ENCODE measurements at places on chromosomes 16 and 17.

DNA sequence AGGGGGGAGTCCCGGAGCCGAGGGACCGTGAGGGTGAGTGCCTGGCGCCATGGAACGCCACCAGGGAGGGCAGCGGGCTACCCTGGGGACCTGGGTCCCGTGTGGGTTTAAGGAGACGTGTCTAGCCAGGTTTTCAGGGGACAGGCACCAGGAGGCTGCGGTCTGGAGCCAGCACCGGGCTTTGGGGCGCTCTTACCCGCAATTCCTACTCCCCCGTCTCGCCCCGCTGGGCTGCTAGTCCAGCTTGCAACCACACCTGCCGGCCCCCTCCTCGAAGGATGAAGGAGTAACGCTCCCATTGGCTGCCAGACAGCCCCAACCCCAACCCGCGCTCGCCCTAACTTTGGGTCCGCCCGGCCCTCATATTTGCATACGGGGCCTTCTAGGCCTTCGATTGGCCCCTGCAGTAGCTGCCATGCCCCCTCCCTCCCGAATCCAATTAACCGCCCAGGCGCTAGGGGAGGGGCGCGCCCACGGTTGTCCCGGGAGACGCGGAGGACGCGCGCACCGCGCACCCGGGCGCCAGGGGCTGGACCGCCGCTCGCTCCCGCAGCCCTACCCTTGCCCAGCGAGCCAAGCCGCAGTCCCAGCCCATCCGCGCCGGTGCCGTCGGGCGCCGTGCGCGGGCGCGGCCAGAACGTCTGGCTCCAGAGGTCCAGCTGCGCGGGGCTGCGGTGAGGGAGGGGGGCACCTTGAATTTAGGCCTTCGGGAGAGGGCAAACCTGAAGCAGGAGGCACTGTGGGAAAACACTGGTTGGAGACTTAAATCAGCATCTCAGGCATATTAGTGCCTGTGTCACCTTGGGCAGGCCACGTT is at the start of gene TTLL6:
TTLL6 (minus strand) TSS at position 456 of the 817 bp plus-strand sequence; CDS start at position 299, 157 bp downstream.
- peak; percentile 72 for DNase-seq

GRCh38 chr16:11201498-11202259 is 54.3 kb downstream of the SOCS1 start:
- no peak for DNase-seq

DNA sequence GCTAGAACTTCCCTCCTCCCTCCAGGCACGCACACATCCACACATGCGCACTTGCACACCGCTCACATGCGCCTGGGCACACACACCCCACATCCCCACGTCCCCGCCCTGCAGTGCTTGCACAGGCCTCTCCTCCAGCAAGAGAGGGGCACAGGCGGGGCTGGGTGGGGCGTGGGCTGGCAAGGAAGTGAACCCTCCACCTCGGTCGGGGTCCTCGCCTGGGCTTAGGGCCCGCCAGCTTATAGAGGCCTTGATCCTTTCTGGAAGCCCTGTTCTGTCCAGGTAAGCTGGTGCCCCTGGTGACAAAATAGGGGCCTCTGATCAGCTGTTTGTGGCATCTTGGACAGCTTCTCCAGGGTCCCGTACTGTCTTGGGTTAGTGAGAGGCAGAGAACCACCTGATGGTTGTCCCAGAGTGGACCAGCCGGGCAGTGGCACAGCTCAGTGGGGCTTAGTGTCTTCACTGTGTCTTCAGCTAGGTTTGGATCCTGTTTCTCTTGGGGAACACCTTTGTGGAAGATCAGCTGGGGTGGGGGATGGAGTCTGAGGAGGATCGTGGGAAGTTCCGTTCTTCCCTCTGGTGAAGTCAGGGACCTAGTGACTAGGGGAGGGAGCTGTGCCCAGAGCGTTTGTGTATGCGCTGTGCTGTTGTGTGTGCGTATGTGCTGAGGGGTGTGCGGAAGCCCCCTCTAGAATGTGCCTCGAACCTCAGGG is 12.1 kb downstream of the TBX4 start:
- no peak for DNase-seq

DNA sequence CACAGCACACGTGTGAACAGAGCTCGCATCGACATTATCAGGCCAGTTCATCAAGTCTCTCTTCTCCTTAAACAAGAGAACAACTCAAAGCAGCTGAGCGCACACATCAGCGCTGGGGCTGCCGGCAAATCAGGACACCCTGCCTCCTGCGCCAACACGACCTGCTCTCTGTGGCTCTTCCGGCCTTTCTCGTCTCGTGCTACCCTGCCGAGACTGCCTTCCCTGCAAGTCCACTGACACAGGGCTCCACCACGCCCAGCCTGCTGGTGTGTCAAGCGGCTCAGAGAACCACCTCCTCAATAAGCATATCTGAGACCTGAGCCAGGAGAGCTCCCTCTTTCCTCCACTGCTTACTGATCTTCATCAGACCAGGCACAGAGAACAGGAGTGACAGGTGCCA is 96.9 kb downstream of the ZNF778 start:
- DNase-seq: peak; percentile 60

DNA sequence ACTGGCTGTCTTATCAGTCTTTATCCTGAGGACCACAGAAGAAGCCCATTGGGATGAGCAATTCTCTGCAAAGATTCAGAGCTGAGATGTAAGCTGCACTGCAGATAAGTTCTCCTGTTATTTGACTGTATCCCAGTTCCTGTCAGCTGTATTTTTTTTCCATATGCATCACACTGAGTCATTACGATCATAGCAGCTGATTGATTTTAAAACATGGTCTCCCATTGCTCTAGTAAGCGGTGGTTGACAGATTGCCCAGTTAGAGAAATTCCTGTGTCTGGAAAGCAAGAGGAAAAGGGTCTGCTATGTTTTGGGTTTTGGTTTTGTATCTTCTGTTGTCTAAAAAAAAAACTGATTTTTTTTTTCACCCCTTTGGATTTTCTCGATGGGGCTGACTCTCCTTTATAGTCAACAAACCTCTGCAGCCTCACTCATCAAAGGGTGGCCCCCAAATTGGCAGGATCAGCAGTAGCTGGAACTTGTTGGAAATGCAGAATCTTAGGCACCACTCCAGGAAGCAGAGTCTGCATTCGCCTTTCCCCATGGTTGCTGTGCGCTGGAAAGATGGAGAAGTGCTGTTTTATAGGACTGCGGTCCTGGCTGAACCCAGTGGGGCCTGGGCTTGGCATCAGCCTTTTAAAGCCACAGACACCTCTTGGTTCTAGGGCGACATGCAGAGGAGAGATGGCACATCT is 220.1 kb upstream of the MPHOSPH6 start:
- no peak for DNase-seq

- DNase-seq: no peak
Observed at GRCh38 chr16:88772871-88773811, 11.9 kb downstream of the PIEZO1 start.

- DNase-seq: no peak
Observed at GRCh38 chr17:13967416-13967815, 101.9 kb upstream of the COX10 start.

- peak; percentile 9 for DNase-seq
Observed at GRCh38 chr17:39461926-39462569, 762 bp downstream of the CDK12 start.

DNA sequence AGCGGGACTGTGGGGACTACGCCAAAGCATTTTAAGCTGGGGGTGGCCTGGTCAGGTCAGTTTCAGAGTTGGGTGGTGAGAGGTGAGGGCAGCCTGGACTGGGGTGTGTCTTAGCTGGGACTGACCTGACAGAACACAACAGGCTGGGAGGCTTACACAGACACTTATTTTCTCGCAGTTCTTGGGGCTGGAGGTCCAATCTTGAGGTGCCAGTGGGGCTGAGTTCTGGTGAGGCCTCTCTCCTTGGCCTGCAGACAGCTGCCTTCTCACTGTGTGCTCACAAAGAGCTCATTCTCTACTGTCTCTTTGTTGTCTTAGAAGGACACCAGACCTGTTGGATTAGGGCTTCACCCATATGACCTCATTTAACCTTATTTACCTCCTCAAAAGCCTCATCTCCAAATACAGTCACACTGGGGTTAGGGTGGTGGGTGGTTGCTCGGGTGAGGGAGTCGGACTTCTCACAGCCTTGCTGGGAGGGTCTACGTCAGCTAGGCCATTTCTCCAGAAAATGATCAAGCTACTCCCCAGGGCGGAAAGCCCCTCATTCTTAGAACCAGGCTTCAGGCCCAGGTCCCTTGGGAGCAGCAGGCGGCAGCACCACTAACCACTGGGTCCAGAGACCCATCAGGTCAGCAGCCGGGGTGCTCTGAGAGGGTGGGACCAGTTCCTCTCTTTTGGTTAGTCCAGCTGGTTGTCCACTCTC is 149.3 kb downstream of the RAB11FIP4 start:
- DNase-seq: no peak

GRCh38 chr16:63385714-63386432 is 1349.6 kb upstream of the CDH8 start:
- no peak for DNase-seq

DNA sequence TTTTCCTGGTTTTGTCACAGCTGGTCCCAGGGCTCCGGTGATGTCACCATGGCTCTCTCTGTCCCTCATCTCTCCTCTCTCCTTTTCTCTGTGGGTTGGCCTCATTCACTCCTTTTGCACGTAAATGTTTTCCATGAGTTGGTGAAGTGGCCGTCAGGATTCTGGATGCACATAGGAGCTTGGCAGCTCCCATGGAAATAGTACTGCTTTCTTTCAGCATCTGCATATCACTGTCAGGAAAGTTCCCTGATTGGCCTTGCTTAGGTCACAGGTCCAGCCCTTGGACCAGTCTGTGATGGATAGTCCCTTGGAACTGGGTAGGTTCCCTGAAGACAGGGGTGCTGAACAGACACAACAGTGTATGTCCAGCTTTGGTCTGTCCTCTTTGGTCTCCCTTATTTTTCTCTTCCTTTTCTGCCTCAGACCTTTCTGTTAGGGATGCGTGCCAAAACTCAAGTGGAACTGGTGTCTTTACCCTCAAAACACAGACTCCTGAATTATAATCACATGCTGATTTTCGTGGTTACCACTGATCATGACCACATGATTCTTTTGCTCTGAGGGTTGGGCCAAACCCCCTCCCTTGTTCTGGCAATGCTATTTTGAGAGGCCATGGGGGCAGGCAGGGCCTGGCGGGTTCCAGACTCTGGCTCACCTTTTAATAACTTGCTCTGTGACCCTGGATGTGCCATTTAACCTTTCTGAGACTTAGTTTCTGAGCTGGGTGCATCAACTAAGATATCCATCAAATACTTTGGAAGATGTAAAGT is 99.0 kb downstream of the MSI2 start:
- DNase-seq: no peak

DNA sequence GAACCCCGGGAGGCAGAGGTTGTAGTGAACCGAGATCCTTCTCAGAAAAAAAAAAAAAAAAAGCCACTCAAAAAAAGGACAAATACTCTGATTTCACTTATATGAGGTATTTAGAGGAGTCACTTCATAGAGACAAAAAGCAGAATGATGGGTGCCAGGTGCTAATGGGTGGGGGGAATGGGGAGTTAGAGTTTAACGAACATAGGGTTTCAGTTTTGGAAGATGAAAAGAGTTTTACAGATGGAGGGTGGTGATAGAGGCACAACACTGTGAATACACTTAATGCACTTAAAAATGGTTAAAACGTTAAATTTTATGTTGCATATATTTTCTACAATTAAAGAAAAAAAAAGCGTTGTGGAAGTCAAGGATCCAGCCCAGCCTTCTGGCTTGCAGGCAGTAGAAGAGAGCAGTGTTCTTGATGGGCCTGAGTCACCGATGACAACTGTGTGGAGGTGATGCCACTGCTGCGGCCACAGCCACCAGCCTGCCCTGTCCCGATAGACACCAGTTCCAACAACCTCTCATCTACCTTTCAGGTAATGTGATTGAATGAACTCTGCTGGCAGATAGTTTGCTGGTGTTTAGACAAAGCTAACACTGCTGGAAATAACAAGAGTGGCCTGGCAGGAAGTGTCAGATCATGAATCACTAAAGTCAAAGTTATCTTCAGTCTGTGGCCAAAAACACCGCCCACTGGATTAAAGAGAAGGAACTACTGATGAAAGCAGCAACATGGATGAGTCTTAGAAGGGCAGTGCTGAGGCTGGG is 49.9 kb upstream of the COX10 start:
- DNase-seq: no peak

- peak; percentile 68 for DNase-seq
Observed at GRCh38 chr17:44865231-44865660, 17.6 kb downstream of the HIGD1B start.

DNA sequence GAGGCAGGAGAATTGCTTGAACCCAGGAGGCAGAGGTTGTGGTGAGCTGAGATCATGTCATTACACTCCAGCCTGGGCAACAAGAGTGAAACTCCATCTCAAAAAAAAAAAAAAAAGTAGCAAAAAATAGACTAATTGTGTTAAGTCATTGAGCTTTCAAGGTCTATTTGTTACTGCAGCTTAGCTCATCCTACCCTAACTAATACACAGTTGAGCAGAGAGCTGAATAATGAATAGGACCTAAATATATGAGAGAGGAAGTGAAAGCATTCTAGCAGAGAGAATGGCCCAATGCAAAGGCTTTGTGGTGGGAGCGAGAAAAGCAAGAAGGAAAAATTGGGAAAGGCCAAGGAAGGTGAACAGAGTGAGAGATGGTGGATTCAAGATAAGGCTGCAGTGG is 128.3 kb downstream of the AXIN2 start:
- no peak for DNase-seq

DNA sequence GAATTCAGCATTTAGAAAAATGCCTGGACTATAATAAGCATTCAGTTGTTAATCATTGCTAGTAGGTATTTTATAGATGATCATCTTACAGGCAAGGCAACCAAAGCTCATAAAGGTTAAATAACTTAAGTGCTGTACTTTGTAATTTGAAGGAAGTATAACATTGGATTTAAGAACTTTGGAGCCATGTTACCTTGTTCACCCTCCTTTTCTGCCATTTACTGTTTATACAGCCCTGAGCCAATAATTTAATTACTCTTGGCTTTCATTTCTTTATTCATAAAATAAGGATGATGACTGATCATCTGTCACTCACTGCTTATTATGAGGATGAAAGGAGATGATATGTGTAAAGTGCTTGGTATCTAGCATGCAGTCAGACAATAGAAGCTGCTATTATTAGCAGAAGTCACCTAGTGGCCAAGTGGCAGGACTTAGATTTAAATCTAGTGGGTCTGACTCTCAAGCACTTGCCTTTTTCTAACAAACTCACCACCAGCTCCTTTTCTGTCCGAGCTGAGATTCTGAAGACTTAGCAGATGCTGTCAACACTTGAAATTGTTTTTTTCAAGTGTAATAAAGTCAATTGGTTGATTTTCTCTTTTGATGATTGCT is 18.3 kb upstream of the DDX52 start:
- DNase-seq: no peak

DNA sequence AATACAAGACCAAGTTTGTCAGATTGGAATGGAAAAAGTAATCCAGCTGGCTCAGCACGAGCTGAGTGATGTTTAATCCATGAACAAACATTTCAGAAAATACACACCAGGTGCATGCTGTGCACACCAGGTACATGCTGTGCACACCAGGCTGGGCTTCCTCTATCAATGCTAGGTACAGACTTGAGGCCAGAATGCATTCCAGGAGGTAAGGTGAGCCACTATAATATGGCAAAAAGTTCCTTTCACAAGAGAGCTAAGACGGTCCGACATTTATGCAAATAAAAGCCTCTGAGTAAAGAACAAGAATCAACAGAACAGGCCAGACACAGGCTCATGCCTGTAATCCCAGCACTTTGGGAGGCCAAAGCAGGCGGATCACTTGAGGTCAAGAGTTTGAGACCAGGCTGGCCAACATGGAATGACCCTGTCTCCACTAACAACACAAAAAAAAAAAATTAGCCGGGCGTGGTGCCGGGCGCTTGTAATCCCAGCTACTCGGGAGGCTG is 128.2 kb downstream of the ZNF778 start:
- no peak for DNase-seq

Measured in activated gamma-delta T cell treated with Interleukin-2 at 50 U/mL for 16 hours (primary cell).